Activated CD8-positive, alpha-beta T cell treated with anti-CD3 and anti-CD28 coated beads for 36 hours (primary cell): ENCODE measurements at places on chromosomes 1 and 21.

- H3K27ac ChIP-seq = no peak overlapping the region
- H3K4me3 ChIP-seq = no peak overlapping the region
- peaks cover 3% of the 10 kb centered on the region for H3K36me3 ChIP-seq
- no peak for DNase-seq
- no peaks in the 10 kb centered on the region for H3K27me3 ChIP-seq
Measured at GRCh38 chr1:161907265-161907664, 116.4 kb downstream of the OLFML2B start.

DNA sequence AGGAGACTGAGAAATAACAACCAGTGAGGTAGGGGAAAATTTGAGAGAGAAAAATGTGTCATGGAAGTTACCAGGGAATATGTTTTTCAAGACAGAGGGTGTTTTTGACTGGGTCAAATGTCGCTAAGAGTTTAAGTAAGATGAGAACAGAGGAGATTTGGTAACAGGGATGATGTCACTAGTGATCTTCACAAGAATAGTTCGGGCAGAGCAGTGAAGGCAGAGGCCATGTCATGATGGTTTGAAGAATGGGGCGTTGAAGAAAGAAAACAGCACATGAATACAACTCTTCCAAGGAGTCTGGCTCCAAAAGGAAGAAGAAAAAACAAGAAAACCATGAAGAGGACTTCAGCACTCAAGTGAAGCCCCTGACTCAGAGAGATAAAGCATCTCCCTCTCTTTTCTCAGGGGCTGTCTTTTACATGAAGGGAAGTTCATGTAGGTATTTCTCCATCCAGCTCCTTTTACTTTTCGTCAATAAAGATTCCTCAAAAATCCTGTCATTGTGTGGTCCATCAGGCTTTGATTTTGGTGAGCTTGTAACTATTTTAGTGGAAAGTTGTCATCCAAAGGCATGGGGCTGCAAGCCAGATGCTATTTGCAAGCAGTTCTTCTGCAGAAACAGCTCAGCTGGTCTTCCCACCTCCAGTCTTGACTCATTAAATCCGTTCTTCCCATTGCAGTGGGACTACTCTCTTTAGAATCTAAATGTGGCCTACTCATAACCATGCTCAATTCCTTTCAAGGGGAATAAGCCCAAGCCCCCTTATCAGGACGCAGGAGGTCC, 397.3 kb downstream of the LMX1A start:
- DNase-seq = no peak
- H3K36me3 ChIP-seq = no peaks in the 10 kb centered on the region
- H3K4me1 ChIP-seq = no peaks in the 10 kb centered on the region
- H3K27ac ChIP-seq = no peak overlapping the region
- H3K4me3 ChIP-seq = no peak overlapping the region
- no peaks in the 10 kb centered on the region for H3K27me3 ChIP-seq

- no peak for DNase-seq
- H3K27me3 ChIP-seq = no peaks in the 10 kb centered on the region
- no peak overlapping the region for H3K4me3 ChIP-seq
- H3K36me3 ChIP-seq = no peaks in the 10 kb centered on the region
- no peak overlapping the region for H3K27ac ChIP-seq
Measured at GRCh38 chr1:179137617-179138255, 55.9 kb downstream of the TOR3A start.

GRCh38 chr1:184163674-184164465, 112.3 kb downstream of the TSEN15 start:
- no peaks in the 10 kb centered on the region for H3K36me3 ChIP-seq
- H3K4me3 ChIP-seq = no peak overlapping the region
- no peak overlapping the region for H3K27ac ChIP-seq
- H3K4me1 ChIP-seq = no peaks in the 10 kb centered on the region
- no peak for DNase-seq
- H3K27me3 ChIP-seq = no peaks in the 10 kb centered on the region

DNA sequence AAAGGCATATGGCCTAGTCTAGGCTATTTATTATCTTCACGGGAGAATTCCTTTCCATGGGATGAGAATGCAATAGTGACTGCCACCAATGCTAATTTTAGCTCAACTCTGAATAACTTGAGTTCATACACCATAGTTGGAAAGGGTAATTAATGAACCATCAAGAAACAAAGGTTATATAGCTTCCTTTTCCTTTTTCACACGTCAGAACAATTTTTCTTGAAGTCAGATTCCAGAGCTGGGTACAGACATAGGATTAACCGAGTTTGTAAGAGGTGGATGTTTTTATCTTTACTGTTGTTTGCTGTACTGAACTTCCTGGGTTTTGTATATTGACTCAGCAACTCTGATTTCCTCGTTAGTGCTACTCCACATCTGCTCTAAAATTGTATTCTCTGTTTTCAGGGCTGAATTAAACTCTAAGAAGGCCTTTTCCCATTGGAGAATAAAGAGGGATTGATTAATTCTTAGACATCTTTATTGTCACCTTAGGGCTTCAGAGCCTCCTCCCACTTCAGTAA, 262.0 kb downstream of the NUF2 start:
- H3K27ac ChIP-seq = no peak overlapping the region
- no peak overlapping the region for H3K4me3 ChIP-seq
- H3K36me3 ChIP-seq = no peaks in the 10 kb centered on the region
